ENCODE measurements at places on chromosomes 3 and 15.

DNA sequence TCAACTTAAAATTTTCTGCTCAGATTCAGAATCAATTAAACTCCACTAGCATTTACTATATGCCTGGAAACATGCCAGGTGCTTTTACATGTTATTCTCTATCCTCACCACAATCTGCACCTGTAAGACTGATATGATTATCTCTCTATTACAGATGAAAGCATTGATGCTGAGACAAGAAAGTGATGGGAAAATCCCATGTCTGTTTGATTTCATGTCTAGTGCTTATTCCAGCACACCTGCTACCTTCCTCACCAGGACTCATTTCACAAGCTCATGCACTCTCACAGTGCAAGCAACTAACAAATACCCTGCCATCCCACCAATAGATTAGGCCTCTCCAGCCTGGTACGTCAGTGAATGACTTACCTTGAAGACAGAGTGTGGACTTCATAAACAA, 25.0 kb upstream of the BCL6 start:
- no peak for DNase-seq

DNA sequence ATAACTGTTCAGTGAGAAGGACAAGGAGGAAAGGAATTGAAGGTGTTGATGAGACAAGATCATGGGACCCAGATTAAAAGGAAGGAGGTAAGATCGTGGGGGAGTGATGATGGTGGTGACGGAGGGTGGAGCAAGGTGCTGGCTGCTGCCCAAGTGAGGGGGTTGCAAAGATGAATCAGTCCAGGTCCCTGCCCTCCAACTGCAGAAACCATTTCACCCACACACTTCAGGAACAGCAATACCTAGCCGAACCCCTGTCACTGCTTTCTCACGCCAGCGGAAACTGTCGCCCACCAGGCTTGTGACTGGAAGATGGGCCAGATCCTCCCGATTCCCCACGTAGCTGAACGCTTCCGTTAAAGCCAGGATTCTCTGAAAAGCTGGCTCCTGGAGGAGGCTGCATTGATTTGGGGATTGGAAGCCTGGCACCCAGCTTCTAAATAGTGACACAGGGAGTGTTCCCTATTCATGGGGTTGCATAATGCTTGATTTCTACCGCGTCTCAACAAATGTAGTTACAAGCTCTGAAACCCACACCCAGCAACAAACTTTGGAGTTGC, 3.2 kb upstream of the LSG1 start:
- no peak for DNase-seq

DNA sequence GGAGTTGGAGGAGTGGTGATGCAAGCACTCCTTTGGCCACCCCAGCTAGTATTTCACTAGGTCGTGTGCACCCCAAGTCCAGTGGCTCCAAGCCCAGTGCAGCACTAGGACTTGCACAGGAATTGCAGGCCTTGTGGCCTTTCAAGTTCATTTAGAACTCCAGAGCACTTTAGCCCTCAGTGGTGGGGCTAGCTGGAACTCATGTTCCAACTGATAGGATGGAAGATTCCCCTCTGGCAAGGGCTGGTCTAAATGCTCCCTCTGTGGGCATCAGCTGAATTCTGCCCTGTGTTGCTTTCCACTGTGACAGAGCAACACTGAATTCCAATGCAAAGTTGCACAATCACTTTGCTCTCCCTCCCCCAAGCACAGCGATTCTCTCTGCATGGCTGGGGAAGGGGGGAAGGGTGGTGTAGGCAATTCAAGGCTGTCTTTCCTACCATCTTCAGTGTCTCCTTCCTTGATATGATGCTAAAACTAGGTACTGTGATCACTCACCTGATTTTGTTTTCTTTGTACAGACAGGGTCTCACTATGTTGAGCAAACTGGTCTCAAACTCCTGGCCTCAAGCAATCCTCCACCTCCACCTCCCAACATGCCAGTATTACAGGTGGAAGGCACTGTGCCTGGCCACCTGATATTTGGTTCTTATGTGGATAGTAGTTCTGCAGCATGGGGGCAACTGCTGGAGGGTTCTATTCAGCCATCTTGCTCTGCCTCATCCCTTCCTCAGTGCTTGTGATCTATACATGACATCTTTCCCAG, 10.3 kb downstream of the USF3 start:
- DNase-seq, result no peak

DNA sequence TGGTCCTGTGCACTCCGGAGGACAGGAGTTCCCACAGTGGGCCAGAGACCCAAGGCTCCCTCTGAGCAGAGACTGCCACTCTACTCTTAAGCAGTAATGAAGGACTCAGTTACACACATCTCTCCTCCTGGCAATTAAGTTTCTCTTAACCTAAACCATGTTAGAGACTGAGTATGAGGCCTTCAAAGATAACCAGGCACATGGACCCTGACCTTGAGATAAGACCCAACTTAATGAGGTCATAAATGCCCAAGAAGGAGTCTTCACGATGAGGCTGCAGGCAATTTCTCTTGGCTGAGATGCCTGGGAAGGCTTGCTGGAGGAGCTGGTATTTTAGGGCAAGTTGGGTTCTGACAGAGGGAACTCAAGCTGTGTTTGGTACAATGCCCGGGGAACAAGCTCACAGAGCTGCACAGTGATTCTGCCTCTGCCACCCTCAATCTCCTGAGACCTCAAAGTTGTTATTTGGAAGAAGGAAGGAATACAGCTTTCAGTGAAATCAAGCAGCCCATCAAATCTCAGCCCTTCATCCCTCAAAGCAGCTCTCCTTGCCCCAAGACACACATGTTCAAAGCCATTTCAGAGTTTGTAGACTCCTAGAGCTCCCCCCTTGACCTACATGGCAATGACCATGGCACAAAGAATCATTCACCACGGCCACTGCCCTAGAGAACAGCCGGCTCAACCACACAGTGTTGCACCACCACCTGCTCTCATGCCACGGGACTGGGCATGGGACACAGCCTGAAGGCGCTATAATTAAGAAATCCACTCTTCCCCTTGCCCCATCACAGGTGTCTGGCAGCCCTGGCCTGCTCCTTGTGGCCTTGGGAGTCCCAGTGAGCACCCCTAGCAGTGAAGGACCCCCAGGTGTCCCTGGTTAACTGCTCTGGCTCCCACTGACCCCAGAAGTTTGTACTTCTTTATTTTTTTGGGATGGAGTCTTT, 7.1 kb downstream of the RMDN3 start:
- DNase-seq, result no peak

- DNase-seq, result no peak
Measured at GRCh38 chr3:25144430-25144829, 283.6 kb upstream of the RARB start.

Data from activated CD4-positive, CD25-positive, alpha-beta regulatory T cell treated with anti-CD3 and anti-CD28 coated beads, Interleukin-2, amount 50 U/mL, for 72 hours (primary cell).